CD4-positive, alpha-beta T cell treated with Interleukin-17A for 4 hours (primary cell): ENCODE measurements at places on chromosomes 5 and 9.

- no peak for DNase-seq
These were observed 27.0 kb downstream of the MSX2 start for GRCh38 chr5:174751154-174752000.

DNA sequence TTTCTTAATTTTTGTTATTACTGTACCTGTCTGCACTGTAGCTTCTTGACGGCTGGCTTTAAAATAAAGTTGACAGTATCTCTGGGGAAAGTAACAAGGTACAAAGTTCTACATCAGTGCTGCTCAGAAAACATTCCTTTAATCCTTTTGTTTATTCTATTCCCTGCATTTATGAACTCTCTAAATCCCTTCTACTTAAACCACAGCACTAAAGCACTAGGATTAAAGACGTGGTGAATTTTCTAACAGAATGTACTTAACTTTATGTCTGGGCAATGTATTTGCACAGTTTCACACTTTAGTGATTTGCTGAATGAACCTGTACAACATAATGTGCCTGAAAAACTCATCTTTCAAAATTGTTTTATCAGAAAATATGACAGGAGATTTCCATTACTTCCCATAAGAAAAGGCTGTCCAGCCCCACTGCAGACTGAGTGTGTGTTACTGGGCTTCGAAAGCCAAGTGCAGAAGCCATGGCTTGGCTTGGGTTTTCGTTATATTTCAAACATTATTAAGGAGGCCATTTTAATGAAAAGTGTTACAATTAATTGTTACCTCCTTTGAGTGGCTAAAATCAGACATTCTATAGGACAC lies 43.8 kb downstream of the LHFPL2 start:
- no peak for DNase-seq

GRCh38 chr9:100756217-100756616 lies 178.3 kb downstream of the CAVIN4 start:
- no peak for DNase-seq

GRCh38 chr5:38297830-38298608 lies 39.7 kb downstream of the EGFLAM start:
- DNase-seq, result no peak

DNA sequence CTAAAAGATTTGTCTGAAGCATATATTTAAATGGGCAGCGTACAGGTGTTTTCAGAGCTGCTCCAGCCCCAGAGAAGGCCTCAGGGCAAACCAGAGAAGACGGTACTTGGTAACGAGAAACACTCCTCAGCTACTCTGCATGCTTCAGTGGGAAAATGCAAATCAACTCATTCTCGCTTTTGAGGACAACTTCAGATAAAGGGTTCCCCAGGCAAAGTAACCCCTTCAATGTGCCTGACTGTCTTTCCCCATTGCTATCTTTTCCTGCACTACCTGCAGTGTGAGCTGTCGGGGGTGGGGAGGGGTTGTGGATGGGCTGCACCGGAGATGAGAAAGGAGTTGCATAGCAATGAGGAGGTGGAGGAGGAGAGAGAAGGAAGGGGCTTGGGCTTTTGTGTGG lies 339.7 kb upstream of the CLINT1 start:
- no peak for DNase-seq

GRCh38 chr5:56516441-56516840 lies 283.3 kb upstream of the ANKRD55 start:
- no peak for DNase-seq

DNA sequence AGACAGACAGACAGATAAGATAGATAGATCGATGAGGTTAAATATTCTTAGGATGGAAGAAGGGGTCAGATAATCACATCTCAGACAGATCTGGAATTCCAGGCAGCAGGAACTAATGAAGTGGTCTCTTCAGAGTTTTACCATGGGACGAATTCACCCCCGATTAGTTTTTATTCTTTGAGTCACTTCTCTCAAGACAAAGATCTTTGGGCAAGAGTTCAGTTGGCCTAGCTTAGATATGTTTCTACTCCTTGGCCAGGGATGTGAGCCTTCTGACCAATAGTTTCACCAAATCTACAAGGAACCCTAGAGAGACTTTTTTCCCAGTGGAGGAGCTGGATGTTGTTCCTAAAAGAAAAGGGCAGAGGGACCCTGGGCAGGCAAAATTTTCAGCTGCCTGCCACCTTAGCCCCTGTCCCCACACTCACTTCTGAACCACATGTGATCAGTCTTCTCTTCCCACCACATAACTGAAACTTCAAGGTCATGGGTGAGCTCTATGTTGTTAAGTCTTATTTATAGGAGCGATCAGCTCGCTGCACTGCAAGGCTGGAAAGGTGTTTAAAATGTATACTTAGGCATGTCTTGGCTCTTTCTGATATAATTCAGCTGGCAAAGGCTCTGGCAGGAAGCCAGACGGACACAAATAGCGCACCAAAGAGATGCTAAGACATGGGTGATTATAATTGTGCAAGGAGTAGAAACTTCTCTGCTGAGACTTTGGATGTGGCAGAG lies 132.9 kb downstream of the PALM2AKAP2 start:
- DNase-seq, result no peak

DNA sequence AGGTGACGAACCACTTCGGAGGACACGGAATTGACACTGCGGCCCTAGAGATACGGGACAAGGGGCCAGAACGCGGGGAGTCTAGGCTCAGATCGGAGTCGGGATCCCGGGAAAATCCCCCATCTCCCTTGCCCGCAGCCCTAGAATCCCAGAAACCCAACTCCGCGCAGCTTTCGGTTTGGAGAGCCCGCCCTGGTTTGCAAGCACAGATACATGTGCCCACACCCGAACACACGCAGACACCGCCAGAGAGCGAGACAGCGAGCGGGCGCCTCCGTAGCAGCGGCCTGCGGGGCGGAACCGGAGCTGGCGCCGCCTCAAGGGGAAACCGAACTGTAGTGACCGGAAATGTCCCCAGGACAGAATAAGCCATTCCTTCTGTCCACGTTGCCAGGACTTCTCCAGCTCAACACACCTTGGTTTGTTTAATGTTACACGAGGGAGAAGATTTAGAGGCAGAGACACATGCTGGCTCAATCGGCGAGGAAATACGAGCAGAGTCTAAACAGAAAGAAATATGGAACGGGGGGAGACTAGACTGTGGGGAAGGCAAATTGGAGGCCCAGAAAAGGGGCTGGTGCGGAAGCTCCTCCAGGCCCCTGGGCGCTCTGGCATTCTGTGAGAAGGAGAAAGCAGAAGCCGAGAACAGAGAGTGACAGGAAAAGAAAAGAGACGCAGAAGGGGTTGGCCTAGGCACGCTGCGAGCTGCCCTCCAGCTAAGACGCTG lies 2.9 kb upstream of the PAX5 start:
- peak; percentile 56 for DNase-seq

DNA sequence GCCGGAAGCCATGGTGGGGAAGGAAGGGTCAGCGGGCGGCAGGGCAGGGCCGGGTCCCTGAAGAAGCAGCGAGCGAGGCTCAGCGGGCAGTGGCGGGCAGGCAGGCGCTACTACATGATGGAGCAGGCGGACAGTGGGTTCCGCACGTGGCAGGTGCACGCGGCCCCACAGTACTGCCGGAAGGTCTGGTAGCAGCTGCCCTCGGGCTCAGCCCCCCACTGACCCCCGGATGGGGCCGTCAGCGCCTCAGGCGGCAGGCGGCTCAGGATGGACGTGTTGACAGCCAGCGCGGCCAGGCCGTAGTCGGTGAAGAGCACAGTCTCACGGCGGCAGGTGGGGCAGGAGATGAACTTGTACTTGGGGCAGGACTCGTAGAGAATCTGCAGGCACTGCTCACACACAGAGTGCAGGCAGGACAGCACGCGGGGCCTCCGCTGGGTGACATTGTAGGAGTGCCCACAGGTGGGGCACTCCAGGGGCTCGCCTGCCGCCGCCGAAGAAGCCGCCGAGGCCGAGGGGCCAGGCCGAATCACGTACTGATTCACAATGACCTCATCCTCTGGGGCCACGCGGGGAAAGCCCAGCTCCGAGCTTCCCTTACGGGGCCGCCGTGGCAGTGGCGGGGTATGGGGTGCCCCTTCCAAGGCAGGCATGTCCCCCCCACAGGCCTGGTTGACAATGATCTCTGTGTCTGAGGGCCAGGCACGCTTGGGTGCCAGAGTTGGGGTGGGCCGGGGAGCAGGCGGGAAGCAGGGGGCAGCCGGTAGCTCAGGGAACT lies 1.5 kb downstream of the RNF208 start:
- DNase-seq, result no peak

DNA sequence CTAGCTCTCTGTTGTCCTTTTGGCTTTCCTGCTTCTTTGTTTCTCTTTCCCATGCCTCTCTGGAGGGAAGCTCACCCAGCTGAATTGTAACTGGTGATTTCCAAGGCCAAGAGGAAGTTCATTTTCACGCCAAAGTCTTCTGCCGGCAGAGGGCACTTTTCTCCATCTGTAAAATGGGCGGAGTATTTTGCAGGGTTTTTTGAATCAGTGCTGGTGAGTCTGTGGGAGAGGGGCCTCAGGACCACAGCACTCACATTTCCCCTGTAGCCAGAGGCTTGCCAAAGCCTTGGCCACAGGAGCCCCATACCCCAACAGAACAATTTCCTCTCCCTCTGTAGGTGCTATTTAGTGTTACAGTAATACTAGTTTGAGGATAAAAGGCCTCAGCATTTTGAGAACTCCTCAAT lies 42.3 kb upstream of the MATR3 start:
- peak; percentile 50 for DNase-seq

GRCh38 chr9:86043999-86044398 lies 55.4 kb downstream of the GOLM1 start:
- DNase-seq, result no peak

DNA sequence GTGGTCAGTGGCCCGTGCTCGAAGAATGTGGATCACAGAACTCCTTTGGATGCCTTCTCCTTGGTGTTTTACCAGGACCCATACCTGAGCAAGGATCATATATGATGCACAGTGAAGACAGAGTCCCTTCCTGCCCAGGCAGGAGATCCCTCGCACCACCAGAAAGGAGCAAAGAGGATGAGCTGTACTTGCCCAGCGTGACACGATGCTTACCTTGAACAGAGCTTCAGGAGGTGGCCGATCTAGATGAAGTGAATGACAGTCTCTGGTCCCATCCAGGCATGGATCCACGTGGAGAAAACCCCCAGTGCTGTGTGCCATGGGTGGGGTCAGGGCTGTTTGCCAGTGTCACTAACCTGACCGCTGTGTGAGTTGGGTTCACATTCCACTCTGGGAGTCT lies 455.4 kb downstream of the GADD45G start:
- no peak for DNase-seq

DNA sequence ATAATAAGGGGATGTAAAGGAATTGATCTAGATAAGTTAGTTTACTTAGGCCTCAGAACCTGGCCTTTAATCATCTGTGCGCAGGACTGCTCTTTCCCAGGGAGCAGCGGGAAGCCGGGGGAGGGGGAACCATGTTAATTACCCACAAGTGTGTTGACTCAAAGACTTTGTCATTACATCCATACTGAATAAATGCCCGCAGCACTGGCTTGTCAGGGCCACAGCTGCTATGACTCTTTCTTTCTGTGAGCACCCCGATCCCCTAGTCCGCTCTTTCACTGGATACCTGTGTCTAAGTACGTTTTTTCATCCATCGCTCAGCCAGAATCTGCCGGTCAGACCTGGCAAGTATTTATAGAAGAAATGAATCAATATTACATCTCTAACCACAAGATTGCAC lies 249.3 kb upstream of the DMRT1 start:
- no peak for DNase-seq

DNA sequence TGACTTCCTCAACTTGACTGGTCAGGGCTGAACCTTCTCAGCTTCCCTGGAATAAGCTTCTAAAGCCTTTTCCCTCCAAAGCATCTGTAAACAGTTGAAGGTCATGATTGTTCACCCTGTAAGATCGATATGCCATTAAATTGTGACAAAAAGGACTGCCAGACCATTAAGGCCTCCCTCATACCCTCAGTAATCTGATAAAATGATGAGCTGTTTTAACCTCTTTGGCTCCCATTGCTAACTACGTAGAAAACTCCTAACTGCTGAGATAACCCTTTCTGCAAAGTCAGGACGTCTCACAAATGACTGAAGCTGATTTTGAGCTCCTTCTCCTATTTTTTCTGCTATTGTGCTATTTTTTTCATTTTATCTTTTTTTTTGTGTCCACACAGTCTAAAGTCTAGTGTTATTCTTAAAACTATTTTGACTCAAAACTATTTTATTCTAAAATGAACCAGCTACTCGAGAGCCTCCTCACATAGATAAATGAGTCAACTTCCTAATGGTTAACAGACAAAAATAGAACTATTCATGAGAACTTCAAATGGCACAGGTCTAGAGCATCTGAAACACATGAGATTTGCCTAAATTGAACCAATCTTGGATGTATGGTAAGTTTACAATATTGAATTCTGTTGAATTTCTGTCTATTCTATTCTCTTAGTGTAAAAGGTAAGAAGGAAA lies 395.6 kb upstream of the TLE4 start:
- no peak for DNase-seq

DNA sequence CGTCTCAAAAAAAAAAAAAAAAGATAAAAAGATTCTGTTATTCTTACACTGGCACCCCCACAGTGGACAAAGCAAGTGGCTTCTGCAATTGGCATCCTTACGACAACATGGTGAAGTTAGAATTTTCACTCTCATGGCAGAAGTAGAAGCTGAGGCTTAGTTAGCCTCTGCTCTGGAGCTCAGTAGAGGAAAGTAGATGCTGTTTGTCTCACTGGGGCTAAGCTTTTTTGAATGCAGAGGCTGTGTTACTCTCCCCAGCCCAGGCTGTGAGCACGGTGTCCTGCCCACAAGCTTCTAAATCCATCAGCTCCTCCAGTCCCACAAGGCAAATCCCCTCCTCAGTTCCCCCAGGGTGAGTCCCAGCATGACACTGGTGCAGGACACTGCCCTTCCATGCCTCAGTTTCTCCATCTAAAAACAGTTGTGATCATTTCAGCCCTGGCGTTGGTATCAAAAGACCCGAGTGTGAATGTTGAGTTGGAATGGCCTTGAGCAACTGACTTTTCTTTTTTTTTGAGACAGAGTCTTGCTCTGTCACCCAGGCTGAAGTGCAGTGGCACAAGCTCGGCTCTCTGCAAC lies 22.6 kb upstream of the PHF19 start:
- peak; percentile 23 for DNase-seq

GRCh38 chr5:135977375-135977928 lies 22.7 kb upstream of the LECT2 start:
- DNase-seq, result peak; percentile 46
